Cardiac muscle cell (in vitro differentiated cells and primary cell): ENCODE measurements at places on chromosomes 4 and X.

DNA sequence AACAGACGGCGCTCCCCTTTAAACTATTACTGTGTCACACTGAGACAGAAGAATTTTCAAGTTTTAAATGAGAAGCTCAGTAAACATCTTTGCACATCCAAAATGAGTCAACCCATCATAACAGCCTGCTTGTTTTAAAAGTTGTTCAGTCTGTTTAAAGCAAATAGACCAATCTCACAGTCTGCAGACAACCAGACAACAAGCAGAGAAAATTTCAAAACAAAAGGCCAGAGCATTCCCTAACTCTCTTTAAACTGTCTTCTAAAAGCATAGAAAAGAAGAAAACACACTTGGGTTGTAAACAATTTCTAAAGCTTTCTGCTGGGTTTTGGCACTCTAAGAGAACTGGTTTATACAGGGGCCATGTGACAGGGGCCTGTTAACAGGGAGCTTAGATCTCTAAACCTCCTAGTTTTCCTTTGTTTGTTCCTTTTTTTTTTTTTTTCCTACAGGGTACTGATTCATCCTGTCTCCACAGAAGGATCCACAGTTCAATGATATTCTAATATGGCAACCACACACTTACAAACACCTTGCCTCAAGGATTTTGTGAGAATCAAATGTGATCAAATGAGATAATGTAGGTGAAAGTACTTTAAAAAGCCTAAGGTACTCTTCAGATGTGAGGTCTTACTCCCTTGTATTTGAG is 100.8 kb upstream of the MAML3 start:
- H3K36me3 ChIP-seq: no peaks in the 10 kb centered on the region
- H3K4me3 ChIP-seq: no peak overlapping the region

DNA sequence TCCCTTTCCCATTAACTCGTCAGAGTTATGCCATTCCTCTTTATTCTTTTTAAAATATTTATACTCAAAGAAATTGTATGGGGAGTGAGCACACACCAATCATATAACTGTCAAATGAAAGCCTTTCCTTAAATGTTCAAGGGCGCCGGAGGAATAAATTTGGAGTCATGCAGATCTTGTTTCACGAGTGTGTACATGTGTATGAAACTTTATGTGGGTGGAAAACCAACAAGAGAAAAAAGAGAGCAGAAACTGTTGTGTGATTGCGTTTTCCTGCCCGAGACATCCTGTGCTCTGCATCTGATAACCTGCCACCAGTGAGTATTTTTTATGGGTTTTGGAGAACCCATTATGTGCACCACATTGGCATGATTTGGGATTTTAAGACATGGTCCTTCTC is 88.3 kb downstream of the FHDC1 start:
- no peaks in the 10 kb centered on the region for H3K36me3 ChIP-seq
- H3K4me3 ChIP-seq: no peak overlapping the region
- H3K4me1 ChIP-seq: no peaks in the 10 kb centered on the region
- no peak overlapping the region for H3K27ac ChIP-seq

DNA sequence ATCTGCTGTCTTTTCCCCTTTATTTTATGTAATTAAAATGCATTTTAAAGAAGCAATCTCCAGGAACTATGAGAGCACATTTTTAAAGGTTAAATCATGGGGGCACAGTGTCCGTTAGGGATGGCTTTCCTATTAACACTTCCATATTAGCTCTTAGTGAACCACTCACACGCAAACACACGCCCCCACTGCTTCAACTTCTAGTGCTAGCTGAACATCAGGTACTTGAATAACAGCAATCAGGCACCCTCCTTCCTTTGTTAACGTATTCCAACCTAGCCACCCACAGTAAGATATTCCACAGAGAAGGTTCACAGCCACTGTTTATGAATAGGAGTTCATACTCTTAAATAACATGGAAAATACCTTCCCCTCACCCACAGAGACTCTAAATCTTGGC is 9.3 kb downstream of the TMEM255A start:
- H3K27me3 ChIP-seq: no peaks in the 10 kb centered on the region
- H3K4me3 ChIP-seq: no peak overlapping the region
- DNase-seq: no peak
- H3K36me3 ChIP-seq: no peaks in the 10 kb centered on the region

- no peaks in the 10 kb centered on the region for H3K36me3 ChIP-seq
- no peak overlapping the region for H3K4me3 ChIP-seq
- H3K27ac ChIP-seq: peak overlapping the region; percentile 24
- no peaks in the 10 kb centered on the region for H3K27me3 ChIP-seq
- peaks cover 35% of the 10 kb centered on the region for H3K4me1 ChIP-seq
These were observed 9.3 kb downstream of the C4orf54 start for GRCh38 chr4:99648321-99648720.

- H3K4me1 ChIP-seq: peaks cover 9% of the 10 kb centered on the region
- no peak overlapping the region for H3K27ac ChIP-seq
- no peak overlapping the region for H3K4me3 ChIP-seq
- H3K36me3 ChIP-seq: no peaks in the 10 kb centered on the region
- no peak for DNase-seq
These were observed 583.9 kb downstream of the BCOR start for GRCh38 chrX:39513836-39514235.
